Omental fat pad (tissue), 4 donors: ENCODE measurements at places on chromosomes 2 and 18. TPM values are rescaled to one million over a fixed set of nuclear protein-coding genes. Genes with fewer than 3 reads are reported as not detected.
A peak's percentile ranks its signal among the peaks of the same experiment; 100 is the strongest.

GRCh38 chr2:136361521-136361920, 243.6 kb upstream of the CXCR4 start:
- DNase-seq: no peak

DNA sequence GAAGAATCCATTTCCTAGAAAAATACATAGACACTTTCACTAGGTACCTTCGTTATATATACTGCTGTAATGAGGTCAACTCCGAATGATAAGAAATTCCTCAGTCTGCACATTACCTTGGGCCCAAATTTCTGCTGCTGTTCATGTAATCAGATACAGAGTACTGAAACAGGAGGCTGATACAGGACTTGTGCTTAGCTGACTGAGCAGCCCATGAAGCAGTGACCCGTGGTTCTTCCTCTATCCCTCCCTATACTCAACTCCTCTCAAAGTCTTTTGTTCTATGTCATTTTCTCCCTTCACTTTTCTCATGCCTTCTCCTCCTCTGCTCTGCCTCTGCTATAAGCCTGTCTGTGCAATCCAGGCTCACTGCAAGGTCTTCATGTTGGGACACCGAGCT, 57.5 kb upstream of the ST8SIA5 start:
- DNase-seq: no peak

DNA sequence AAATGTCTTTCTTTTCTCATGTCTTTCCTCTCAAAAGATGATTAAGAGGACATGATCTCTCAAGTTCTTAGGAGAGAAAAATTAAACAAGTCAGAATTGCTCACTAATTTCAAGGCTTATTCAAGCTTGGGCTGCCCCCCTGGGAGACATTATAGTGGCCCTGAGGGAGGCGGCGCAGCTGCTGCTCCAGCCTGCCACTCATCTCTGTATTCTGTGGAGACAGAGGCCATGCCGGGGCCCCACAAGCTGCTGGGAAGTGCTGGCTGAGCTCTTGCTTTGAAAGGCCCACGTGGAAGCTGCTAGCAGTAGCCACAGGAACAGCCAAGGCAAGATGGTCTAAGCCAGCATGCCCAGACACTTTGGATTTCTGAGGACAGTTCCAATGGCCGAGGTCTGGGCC, 267.4 kb downstream of the LNPK start:
- no peak for DNase-seq

DNA sequence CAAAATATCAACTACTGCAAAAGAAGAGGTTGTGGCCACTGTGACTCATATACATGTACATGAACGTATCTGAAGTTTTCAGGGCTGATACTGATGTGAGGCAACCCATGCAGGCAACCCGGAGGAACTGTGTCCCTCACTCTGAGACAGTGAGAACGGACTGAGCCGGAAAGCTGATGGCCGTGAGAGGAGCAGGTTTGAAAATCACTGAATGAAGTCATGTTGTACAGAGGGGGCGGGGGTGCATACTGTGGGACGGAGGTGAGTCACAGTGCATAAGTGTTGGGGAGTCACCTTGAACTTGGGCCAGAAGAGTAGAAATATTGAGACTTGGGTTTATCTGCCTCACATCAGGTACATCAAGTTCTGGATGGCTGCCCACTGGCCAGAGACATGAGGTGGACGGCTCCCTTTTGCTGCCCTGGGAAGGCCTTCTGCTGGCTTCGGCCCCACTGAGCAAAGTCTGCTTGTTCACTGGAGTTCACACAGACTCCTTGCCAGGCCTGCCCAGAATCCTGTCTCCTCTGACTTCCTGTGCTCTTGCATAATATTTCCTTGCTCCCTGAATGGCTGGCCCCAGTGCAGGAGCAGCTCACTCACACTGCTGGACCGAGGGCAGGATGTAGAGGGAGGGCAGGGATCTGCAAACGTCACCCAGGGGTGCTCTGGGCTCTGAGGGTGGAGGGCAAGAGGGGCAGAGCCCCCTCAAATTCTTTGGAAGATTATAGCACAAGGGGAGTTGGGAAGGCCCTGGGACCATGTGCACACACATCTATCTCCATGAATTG, 18.1 kb downstream of the EPAS1 start:
- DNase-seq: peak; percentile 88

- no peak for DNase-seq
Observed at GRCh38 chr2:54609241-54609640, 114.2 kb upstream of the EML6 start.

Gene PLGLB2
- total RNA-seq: 1.7 TPM

Gene DTNA
- 60.5 TPM for total RNA-seq

- DNase-seq: peak; percentile 92
Observed at GRCh38 chr2:222708274-222708710, 36.8 kb downstream of the MOGAT1 start.

Gene ABHD1
- 0.50 TPM for total RNA-seq

Gene KLHL41
- not detected for total RNA-seq

DNA sequence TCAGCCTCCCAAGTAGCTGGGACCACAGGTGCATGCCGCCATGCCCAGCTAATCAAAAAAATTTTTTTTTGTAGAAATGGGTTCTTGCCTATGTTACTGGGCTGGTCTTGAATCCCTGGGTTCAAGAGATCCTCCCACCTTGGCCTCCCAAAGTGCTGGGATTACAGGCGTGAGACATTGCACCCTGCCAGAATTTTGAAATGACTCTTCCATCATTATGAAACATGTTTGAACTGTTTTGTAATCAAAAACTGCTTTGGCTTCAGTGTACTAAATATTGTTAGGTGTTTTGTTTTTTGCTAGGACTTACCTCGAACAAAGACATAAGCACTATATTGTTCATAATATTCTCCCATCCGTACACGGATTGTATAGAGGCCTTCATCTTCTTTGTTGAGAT, 55.8 kb downstream of the MYOM1 start:
- DNase-seq: no peak
